ENCODE measurements at places on chromosomes 5 and 9. TPM values are rescaled to one million over a fixed set of nuclear protein-coding genes. Genes with fewer than 3 reads are reported as not detected.
A peak's percentile ranks its signal among the peaks of the same experiment; 100 is the strongest.

Gene SPATA9
- total RNA-seq, result not detected

DNA sequence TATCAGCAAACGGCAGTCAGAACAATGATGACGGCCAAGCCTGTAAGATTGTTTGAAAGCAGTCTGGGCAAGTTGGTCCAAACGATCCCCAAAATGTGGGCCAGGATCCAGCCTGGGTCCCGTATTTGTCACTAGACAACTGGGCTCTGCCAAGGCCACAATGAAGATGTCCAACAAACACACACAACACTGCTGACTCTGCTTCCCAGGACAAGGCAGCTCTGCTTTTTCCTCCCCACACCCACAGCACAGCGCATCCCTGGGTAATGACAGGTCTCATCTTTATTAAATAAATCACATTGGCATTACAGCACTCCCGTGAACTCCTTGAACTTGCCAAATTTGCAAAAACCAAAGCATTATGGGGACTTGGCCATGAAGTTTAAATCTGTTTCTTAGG is 424.1 kb upstream of the ACTBL2 start:
- DNase-seq, result no peak

DNA sequence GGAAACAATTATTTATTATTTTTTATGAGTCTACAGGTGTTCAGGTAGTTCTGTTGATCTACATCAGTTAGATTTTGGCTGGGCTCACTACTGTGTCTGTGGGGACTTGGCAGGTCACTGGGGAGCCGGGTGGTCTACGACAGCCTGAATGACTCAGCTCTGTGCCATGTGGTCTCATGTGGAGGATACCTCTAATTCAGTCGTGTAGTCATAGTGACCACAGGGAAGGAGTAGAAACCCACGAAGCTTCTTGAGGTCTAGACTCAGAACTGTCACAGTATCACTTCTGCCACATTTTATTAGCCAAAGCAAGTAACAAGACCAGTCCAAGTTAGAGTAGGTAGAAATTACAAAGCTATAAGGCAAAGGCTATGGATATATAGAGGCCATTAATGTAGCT is 64.7 kb upstream of the GRAMD2B start:
- DNase-seq, result no peak

GRCh38 chr5:92922231-92922967 is 658.6 kb downstream of the NR2F1-AS1 start:
- no peak for DNase-seq

GRCh38 chr5:37735649-37736347 is 104.0 kb downstream of the GDNF start:
- DNase-seq, result no peak

GRCh38 chr5:6768590-6769230 is 55.5 kb downstream of the TENT4A start:
- no peak for DNase-seq

GRCh38 chr5:180643191-180643851 is 6.1 kb downstream of the FLT4 start:
- DNase-seq, result no peak

Gene PPIC
- 18.7 TPM for total RNA-seq

GRCh38 chr9:110278080-110278707 is 21.9 kb upstream of the TXN start:
- no peak for DNase-seq

DNA sequence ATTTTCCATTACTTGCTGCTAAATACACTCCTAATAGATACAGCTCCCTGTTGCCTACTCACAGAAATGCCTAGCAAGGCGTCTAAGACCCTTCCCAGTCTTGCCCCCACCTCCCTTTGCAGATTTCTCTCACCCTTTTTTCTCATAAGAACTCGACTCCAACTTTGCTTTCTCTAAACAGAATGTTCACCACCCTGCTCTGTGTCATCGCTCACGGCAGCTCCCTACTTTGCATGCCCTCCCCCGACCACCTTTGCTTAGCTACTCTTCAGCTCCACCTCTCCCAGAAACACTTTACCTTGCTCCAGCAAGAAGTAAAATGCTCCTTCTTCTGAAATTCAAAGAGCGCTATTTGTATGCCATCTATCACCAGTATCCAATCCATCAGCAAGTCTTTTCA is 15.2 kb upstream of the PPP1R2B start:
- no peak for DNase-seq

- no peak for DNase-seq
Measured at GRCh38 chr5:26579712-26580111, 458.7 kb downstream of the CDH9 start.

DNA sequence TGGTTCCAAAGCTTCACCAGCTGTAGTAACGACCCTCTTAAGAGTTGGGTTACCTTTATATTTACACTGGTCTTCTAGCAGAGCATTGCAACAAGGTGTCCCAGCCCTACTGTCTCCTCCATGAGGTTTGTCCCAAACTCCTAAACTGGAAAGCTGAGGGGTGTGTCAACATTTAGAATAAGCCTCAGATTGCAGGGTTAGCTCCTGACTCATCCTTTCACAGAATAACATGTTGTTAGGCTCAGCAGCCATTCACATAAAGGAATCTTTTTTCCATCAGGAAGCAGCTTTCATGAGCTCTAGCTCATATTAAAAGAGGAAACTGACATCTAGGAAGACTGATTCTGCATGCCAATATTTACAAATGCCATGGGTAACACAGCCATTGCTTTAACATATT is 238.7 kb downstream of the EFNA5 start:
- DNase-seq, result no peak

DNA sequence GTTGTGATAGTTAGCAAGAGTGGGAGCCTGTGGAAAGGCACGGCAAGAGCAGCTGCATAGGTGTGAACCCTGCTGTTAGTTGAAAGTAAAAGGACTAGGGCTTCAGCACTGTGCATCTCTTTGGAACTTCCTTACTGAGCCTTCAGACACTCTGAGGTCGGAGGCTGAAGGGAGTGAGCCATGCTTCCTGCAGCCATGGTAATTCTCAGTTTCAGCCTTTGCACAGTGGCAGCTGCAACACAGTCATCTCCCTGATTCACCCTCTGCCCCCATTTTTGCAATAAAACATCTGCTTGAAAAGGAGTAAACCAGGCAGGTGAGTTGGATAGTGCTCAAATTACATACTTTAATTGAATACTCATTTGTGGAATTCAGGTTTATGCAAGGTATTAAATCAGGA is 6.5 kb upstream of the TLE4 start:
- DNase-seq, result no peak

GRCh38 chr5:64295101-64295500 is 129.5 kb downstream of the RNF180 start:
- no peak for DNase-seq

Gene CRHBP
- total RNA-seq, result 0.73 TPM

- DNase-seq, result no peak
Measured at GRCh38 chr9:22990349-22990748, 543.7 kb downstream of the DMRTA1 start.

GRCh38 chr5:44909004-44909403 is 100.3 kb downstream of the MRPS30 start:
- no peak for DNase-seq

Gene CD72
- 5.1 TPM for total RNA-seq

Gene TAF11L5
- total RNA-seq, result not detected

DNA sequence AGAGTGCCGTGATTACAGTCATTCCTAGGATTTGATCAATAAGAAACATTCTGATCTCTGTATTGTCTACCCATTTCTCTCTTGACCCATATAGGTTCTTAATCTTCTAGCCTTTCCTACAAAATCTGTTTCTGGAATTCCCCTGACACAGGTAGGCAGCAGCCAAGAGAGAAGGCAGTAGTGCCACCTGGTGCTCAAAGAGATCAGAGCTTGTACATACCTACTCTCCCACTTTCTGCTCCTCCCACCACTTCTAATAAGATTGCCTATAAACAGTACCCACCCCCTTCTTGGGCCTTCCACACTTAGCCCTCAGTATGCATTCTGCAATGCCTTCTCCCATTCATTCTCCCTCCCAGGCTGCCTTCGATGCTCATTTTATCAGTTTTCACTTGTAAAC is 117.4 kb upstream of the RORB start:
- DNase-seq, result no peak

DNA sequence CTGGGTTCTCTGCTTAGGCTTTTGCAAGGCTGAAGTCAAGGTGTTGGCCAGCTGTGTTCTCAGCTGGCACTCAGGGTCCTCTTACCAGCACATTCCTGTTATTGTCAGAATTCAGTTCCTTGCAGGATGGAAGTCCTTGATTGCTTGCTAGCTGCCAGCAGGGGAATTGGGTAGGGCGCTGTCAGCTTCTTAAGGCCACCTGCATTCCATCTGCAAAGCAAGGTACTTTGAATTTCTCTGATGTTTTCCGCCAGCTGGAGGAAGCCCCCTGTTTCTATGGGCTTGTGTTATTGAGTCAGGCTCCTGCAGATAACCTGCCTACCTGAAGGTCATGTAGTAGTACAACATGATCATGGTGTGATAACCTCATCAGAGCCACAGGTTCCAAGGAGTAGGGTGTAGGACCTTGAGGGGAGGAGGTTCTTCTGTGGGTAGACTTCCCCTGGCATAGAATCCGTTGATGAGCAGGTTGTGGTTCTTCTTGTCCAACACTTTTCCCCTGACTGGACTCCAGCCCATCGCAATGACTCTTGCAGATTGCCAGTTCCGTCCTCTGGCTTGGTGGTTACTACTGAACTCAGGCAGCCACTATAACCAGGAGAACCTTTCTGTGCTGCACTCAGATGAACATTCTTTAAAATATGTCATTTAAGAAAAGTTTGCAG is 6.8 kb downstream of the TENT4A start:
- DNase-seq, result peak; percentile 3

DNA sequence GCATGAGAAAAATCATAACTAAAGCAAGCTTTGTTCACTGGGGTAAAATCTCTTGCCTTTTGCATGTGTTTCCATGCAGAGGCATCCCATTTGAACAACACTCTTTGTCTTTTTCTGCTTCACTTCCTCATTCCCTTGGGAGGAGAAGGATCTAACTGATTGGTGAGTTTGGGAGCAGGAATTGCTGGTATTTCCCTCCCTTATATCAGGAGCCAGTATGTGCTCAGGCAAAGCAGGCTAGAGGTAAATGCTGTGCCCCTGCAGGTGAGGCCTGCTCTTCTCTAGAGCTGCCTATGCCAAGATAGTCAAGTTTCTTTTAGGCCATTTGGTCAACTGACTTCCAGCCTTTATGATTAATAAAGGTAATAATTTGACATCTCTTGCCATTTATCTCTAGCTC is 179.9 kb downstream of the COX7C start:
- DNase-seq, result no peak

Gene SPATA31C1
- not detected for total RNA-seq

DNA sequence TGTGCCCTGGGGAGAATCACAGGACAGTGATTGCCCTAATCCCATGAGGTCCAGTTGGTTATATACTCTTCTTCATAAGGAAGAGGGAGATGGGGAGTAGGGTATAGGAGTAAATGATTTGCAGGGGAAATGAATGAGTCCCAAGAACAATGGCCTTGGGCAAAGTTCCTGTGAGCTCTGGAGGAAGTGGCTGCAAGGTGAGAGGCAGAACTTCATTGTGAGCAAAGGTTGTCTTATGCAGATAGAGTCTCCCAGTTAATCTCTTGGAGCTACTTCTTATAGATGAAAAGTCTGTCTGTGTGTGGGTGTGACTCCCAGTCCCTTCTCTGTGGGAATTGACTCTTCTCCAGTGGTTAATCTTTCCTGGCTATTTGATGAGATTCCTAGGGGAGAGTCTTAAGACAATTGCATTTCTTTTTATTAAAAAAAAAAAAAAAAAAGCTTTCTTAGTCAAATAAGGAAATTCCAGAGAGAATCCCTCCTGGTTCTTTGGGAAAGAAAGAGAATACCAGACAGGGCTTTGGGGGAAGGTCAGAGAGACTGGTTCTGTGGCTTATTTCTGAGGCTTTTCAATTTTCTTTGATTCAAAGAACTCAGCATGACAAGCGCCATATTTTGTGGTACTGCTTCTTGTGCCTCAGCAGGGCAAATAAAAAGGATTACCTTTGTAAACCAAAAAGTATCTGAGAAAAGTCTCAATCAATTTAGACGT is 33.6 kb upstream of the MEGF10 start:
- no peak for DNase-seq

DNA sequence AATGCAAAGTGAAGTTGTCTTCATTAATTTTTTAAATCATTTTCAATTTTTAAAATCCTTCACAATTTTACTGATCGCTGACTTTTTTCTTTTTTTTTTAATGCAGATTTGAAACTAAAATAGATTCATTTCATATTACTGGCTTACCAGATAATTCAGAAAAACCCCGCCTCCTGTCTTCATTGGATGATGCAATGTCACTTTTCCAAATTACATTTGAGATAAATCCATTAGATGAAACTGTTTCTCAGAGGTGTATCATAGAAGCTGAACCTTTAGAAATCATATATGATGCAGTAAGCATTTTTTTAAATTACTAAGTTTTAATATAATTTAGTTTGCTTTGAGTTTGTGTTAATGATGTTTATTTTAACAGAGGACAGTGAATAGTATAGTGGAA is 60.6 kb downstream of the VPS13A start:
- DNase-seq, result no peak

Gene FUT7
- total RNA-seq, result not detected

Gene UBAP1
- 51.4 TPM for total RNA-seq

Gene SMIM3
- total RNA-seq, result 81.0 TPM

Gene CNTFR
- total RNA-seq, result 103 TPM

Gene NDUFS6
- 68.8 TPM for total RNA-seq

Gene MYORG
- 6.4 TPM for total RNA-seq

DNA sequence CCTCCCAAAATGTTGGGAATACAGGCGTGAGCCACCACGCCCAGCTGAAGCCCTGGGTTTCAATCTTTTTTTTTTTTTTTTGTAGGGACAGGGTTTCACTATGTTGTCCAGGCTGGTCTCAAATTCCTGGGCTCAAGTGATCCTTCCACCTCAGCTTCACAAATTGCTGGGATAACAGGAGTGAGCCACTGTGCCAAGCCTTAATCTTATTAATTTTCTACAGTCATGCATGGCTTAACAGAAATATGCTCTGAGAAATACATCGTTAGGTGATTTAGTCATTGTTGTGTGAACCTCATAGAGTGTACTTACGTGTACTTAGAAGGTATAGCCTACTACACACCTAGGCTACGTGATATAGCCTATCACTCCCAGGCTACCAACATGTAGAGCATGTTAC is 31.0 kb downstream of the GLDC start:
- no peak for DNase-seq

- no peak for DNase-seq
Measured at GRCh38 chr5:134038138-134038537, 33.4 kb upstream of the VDAC1 start.

All from breast epithelium (tissue), 4 donors.